AG09309 (cell line): ENCODE measurements at places on chromosomes 5 and 9.

GRCh38 chr5:14445576-14446290 is 135.9 kb upstream of the OTULINL start:
- no peak for DNase-seq

GRCh38 chr5:22372376-22372775 is 480.8 kb downstream of the CDH12 start:
- no peak for DNase-seq

DNA sequence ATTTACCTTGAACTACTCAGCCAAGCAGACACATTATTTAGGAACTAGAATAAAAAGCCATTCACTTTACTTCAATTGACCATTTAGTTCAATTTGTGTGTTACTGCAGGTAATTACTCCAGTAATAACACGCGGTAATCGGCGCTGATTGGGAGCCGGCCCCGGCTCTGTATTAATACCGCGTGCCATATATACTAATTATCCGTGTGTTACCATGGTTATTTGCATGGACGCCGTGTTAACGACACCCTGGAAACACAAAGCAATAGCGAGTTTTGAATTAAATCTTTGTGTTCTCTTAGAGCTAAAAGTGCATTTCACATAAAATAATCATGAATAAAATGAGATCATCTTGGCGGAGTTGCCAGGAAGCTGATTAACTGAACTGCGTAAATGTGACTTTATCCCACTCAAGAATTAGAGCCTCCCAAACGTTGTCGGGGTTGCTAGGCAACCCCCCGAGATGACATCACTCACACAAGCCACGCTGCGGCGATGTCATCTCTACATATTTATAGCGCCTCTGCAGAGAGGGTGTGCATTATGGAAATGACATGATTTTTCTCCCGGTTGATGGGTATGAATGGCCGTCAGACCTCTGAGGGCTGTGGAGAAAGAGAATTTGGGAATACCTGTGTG is 41.4 kb upstream of the RNU6ATAC start:
- no peak for DNase-seq

GRCh38 chr9:136306211-136307208 is 2.6 kb upstream of the CCDC187 start:
- DNase-seq: no peak

GRCh38 chr5:108521841-108522506 is 140.1 kb upstream of the FBXL17 start:
- DNase-seq: peak; percentile 21

- DNase-seq: no peak
Measured at GRCh38 chr9:90860826-90861225, 59.2 kb downstream of the SYK start.

DNA sequence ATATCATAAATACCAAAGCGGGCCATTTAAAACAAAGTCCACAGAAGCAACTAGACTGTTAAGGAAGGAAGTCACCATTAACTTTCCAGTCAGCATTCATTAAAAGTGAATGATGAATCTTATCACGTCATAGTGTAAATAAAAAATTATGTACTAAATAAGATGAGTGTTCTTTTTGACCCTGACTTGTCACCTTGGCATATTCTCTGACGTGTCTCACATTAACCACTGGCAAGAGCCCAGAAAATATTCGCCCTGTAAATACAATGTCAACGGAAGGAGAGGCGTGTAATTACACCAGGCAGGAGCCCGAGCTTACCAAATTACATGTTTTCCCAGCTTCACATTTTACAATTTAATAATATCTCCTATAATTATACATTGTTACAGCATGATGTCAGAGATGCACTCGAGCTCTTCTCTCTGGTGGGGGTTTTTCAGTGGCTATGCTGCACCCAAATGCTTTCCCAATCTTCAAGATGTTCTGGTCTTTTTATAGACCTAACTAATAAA is 29.3 kb upstream of the UBE2QL1 start:
- no peak for DNase-seq
